Fibroblast of mammary gland (primary cell): ENCODE measurements at places on chromosomes 2 and 18.
A peak's percentile ranks its signal among the peaks of the same experiment; 100 is the strongest.

DNA sequence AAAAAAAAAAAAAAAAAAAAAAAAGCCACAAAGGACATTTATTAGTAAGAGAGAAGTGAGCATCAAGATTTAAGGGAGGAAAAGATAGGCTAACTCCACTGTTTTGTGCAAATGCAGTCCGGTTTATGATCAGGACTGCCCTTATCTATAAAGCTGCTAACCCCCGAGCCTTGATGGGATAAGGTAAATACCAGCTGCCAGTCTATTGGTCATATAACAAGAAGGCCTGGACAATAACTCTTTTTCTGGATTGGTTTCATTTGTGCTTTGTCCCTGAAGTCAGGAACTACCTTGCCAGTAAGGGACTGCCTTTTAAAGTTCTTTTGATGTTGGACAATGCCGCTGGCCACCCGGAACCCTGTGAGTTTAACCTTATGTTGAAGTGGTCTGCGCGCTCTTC is 15.4 kb downstream of the PTPN4 start:
- DNase-seq = no peak

- no peak for DNase-seq
These were observed 1128.4 kb downstream of the TSN start for GRCh38 chr2:122883849-122884248.

DNA sequence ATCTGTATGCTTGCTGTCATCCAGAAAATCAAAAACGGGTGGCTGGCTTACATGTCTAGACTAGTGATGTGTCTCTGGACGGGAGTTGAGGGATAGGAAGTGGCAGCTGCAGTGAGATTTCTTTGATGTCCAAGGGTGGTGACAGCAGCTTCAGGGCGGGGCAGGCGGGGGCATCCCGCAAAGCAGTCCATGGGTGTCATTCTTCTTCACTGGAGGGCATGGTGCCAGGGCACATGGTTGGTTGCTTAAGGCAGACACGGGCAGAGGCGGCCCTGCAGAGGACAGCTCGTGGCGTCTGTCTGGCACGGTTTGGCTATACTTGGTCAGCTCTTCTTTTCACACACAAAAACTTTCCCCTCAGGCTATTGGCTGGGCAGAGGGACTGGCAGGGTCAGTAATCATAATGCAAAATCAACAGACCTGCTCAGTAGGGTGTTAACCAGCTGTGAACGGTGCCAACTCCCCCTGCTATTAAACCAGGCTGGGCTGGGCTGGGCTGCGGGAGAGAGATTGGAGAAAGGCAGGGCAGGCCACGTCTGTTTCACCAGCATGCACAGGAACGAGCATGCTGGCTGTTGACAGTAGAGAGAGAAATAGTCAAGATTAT is 63.7 kb downstream of the COL4A3 start:
- DNase-seq = peak; percentile 10

- no peak for DNase-seq
These were observed 39.0 kb downstream of the NPC1 start for GRCh38 chr18:23547306-23547705.

- DNase-seq = no peak
These were observed 207.9 kb upstream of the CXCR4 start for GRCh38 chr2:136325844-136326331.

DNA sequence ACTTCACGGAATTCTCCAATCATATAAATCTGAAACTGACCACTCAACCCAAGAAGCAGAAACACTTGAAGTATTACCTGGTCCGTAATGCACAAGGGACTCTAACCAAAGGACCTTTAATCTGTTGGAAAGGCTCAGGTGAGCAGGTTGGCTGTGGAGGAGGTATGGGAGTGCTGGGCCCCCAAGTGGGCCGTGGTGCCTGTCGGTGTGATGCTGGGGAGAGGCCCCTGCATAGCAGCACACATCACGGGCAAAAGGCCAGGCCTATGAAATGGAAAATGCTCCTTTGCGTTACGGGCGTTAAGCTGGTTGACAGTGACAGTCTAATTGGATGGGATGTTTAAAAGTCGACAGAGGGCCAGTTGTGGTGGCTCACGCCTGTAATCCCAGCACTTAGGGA is 42.6 kb downstream of the GREB1 start:
- DNase-seq = no peak

GRCh38 chr18:8661754-8662559 is 43.4 kb upstream of the MTCL1 start:
- no peak for DNase-seq

- no peak for DNase-seq
These were observed 145.2 kb downstream of the EPHA4 start for GRCh38 chr2:221426929-221427328.

DNA sequence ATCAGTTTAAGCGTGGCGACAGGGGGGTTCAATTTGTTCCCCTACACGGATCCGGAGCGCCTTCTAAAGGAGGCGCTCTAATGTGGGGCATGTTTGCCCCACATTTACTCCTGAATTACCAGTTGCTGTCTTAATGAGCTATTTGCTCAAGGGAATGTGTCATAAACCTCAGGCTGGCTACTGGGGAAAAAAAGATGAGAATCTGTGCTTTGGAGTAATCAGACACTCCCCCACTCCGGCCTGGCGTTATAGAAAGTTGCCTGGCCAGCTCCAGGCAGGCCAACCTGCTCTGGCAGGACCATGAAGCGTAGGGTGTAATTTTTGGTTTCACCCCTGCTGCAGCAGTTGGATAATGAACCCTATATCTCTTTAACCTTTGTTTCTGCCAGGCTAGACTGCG is 31.0 kb upstream of the MAP3K20 start:
- DNase-seq = no peak

- DNase-seq = no peak
These were observed 11.7 kb downstream of the CPS1 start for GRCh38 chr2:210568108-210568507.

- no peak for DNase-seq
These were observed 210.1 kb downstream of the WDR7 start for GRCh38 chr18:56861244-56861643.

- no peak for DNase-seq
These were observed 12.3 kb downstream of the GYPC start for GRCh38 chr2:126668254-126668653.

- no peak for DNase-seq
These were observed 9.5 kb downstream of the KLHL14 start for GRCh38 chr18:32763293-32763692.

DNA sequence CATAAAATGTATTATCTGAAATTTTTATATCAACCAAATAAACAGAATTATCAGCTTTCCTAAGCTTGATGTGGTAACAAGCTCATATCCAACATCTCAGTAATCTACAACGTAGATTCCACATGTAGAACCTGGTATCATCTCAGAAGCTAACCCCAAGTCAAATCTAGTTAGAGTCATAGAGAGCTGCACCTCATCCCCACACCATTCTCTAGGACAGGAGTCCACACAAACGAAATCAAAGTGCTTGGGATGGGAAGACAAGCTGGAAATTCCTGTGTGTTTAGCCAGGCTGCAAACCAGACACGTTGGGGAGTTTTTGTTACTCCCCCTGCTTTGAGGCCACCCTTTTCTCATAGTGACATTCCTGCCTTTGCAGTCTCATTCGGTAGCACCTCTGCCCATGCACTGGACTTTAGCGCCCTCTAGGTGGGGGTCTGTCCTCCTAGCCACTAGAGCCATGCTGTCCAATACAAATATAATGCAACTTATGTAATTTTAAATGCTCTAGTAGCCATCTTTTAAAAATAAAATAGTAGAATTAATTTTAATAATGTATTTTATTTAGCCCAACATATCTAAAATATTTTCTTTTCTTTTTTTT is 28.1 kb upstream of the SATB2 start:
- peak; percentile 54 for DNase-seq
